ENCODE measurements at places on chromosomes 16 and 17. TPM values are rescaled to one million over a fixed set of nuclear protein-coding genes. Genes with fewer than 3 reads are reported as not detected.

CRYBA1 gene
- not detected for total RNA-seq

IRF8 gene
- 0.27 TPM for total RNA-seq

SDR42E2 gene
- not detected for total RNA-seq

CLEC18C gene
- total RNA-seq = 0.49 TPM

RPL27 gene
- total RNA-seq = 1,977 TPM

CPD gene
- total RNA-seq = 75.1 TPM

ACSM2A gene
- not detected for total RNA-seq

MMP28 gene
- not detected for total RNA-seq

NRN1L gene
- total RNA-seq = not detected

KRTAP16-1 gene
- not detected for total RNA-seq

ZMYND15 gene
- 0.27 TPM for total RNA-seq

PVALEF gene
- total RNA-seq = not detected

All from A375 (cell line).